ENCODE measurements at places on chromosomes 13 and 19.

DNA sequence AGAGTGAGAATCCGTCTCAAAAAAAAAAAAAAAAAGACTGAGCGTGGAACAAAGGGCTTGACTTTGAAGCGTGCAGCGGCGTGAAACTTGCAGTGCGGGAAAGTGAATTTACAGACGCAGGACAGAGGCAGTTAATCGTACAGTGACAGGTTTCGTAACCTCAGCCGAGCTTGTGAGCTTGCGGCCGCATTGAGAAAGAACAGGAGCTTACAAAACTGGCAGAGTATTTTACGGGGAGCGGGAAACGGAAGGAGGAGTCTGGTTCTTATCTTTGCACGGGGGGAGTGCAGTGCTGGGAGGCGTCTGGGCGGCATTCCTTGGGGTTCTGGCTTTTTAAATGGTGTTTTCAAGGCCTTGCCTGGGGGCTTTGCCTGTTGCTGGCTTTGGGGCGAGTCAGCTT, 6.0 kb upstream of the BSG start:
- no peak for DNase-seq

- DNase-seq = no peak
Measured at GRCh38 chr19:49761625-49762311, 1.3 kb downstream of the TSKS start.

GRCh38 chr19:48364598-48365348, 606 bp downstream of the SYNGR4 start:
- DNase-seq = no peak

DNA sequence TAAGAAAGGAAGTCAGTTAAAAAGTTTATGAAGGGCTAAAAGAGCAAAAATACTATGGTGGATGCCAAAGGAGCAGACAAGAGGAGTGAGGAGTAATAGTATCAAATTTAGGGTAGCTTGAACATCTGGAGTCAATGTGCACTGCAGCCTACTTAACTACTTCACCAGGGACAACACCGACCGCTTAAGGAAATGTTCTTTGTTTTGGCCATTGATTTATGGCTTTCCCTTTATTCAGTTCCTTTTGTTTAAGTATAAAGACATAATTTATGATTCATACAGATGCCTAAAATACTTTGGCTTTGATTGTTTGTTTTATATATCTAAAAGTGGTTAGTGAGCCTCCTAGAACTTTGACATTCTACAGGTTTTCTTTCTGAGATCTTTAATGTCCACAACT, 276.3 kb upstream of the PRR20A start:
- DNase-seq = no peak

- DNase-seq = no peak
Measured at GRCh38 chr13:84553227-84553626, 671.0 kb upstream of the SLITRK1 start.
